ENCODE measurements at places on chromosomes 1 and 21.

DNA sequence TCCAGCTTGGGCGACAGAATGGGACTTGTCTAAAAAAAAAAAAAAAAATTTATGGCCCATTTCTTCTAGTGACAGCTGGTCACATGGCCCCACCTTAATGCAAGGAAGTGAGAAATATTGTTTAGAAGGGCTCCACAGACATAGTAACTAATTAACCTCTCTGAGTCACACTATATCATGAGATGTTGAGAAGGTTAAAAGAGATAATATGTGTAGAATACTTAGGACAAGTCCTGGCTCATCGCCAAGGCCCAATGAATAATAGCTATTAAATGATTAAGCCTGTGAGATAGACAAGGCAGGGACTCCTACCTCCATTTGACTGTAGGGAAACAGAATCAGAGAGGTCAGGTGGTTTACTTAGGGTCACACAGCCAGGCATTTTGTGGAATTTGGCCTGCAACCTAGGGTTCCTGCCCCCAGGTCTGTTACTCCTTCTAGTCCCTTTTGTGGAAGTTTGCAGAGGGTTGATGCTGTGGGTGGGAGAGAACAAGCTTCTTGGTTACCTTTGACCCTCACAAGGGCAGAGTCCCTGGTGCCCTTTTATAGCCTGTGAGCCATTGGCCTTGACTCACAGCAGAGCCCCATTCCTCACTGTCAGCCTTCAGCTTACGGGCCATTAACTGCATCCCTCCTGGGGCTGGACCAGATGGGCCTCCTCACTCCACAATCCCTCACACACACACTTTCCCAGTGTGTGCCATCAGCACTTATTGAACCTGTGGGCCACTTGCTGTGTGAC is 48.5 kb downstream of the OPRD1 start:
- no peak for DNase-seq

- DNase-seq = no peak
Observed at GRCh38 chr1:177732178-177732577, 237.7 kb downstream of the SEC16B start.

DNA sequence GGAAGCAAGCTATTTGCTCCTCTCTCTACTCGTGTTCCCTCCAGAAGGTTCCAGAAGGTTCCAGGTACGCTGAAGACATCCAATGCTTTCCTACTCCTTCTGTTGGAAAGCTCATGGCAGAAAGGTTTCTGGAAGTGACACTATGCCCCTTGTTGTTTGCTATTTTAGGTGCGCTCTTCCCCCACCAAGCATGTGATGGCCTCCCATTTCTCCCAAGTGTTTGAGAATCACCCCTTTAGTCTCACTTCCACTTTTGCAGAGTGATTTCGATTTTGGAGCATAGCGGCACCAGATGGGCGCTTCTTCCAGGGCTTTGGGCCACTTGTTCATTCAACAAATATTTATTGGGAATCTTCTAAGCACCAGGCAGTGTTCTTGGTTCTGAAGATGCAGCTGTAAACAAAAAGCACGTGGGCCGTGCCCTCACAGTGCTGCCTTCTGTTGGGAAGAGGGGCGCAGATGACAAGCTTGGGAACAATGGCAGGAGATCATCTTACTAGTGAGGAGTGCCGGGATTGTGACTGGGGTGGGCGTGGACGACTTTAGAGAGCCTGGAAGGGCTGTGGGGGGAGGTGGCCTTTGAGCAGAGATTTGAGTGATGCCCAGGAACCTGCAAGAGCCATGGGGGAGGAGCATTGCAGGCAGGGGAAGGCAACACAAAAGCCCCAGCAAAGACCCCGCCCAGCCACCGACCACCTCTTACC is 43.0 kb upstream of the TARDBP start:
- DNase-seq = no peak

GRCh38 chr1:61692155-61692800 is 32.7 kb downstream of the TM2D1 start:
- DNase-seq = no peak

GRCh38 chr1:110630839-110631663 is 24.9 kb upstream of the KCNA2 start:
- peak; percentile 87 for DNase-seq

DNA sequence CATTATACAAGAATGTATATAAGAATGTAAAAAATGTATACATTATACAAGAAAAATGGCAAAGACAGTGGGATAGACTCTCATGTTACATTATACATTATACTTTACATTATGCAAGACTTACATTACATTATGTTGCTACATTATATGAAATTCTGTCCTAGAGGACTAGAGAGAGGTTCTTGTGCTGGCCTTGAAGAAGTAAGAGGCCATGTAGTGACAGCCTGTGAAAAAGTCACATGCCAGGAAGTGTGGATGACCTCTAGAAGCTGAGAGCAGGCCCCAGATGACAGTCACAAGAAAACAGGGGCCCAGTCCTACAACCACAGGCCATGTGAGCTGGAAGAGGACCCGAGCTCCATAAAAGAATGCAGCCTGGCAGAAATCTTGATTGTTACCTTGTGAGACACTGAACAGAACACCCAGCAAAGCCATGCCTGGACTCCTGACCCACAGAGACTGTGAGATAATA is 30.5 kb upstream of the AHCYL1 start:
- DNase-seq = no peak

GRCh38 chr1:39450956-39451606 is 40.4 kb upstream of the BMP8A start:
- no peak for DNase-seq

DNA sequence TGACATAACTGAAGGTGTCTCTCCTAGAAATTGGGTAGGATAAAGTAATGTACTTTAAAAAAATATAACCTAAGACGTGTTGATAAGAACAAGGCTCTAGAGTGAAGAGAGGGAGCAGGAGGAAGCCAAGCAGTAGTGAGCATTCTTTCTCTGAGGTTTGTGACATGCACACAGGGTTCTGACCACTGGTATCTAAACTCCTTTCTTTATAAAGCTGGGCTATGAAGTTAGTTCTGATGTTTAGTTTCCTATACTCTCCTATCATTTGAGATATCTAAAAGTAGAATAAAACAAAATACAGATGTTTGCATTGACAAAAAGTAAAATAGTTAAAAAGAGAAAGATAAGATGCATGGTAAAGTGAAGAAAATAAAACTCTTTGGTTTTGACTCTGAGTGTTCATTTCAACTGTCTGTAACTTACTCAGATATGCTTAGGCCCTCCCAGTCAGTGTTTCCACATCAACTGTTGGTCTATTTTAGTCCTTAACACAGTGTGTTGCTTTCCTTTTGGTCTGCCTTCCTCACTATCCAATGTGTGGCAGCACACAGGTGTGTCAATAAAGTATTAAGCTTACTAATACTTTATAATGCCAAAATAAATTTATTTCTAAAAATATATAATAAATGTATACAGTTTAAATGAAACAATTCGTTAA is 543.5 kb downstream of the PTPRC start:
- no peak for DNase-seq

DNA sequence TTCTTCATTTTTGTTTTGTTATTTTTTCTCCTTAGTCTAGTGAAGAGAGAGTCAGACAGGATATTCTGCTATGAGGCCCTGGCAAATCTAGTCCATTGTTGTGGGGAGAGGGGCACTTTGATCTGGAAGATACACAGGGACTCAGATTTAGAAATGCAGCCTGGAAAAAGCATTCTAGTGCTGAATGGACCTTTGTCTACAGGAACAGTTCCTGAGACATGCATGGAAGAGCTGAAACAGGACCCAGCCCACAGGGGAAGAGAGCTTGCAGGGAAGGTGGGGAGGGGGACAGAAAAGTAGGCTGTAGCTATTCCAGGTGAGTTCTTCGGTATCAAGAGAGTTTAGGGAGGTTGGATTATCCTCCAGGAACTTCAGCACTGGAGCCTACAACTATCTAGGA is 98.5 kb downstream of the AKT3 start:
- DNase-seq = no peak

GRCh38 chr21:45515241-45516061 is 26.8 kb downstream of the SLC19A1 start:
- DNase-seq = no peak

GRCh38 chr21:39063517-39063916 is 119.7 kb downstream of the PSMG1 start:
- DNase-seq = no peak

- DNase-seq = no peak
Observed at GRCh38 chr1:25526753-25527152, 16.7 kb upstream of the LDLRAP1 start.

GRCh38 chr1:247111700-247112478 is 7.7 kb upstream of the ZNF669 start:
- DNase-seq = no peak

GRCh38 chr1:9361630-9362260 is 69.1 kb downstream of the SPSB1 start:
- no peak for DNase-seq

- DNase-seq = no peak
Observed at GRCh38 chr1:191498318-191498717, 659.9 kb upstream of the RGS18 start.

GRCh38 chr21:35989138-35989735 is 71.1 kb downstream of the SETD4 start:
- DNase-seq = no peak

Measured in CD4-positive, alpha-beta T cell treated with Interleukin-4 for 1 hour (primary cell).